ENCODE measurements at places on chromosomes 7 and 10. TPM values are rescaled to one million over a fixed set of nuclear protein-coding genes. Genes with fewer than 3 reads are reported as not detected.

The STK31 gene
- 0.08 TPM for total RNA-seq

The GRM8 gene
- not detected for total RNA-seq

The AVPI1 gene
- 0.99 TPM for total RNA-seq

The PLXDC2 gene
- not detected for total RNA-seq

The SEMA4G gene
- total RNA-seq = 2.0 TPM

The MKI67 gene
- total RNA-seq = 229 TPM

The RGR gene
- not detected for total RNA-seq

The ENTPD1 gene
- total RNA-seq = 1.3 TPM

The CYP3A4 gene
- not detected for total RNA-seq

The SUGCT gene
- total RNA-seq = 0.15 TPM

The NKX1-2 gene
- not detected for total RNA-seq

The SPDYE6 gene
- total RNA-seq = not detected

The POLD2 gene
- 91.0 TPM for total RNA-seq

The FAM221A gene
- total RNA-seq = 6.6 TPM

The GJD4 gene
- total RNA-seq = not detected

The PLPP4 gene
- total RNA-seq = not detected

The COMTD1 gene
- 41.6 TPM for total RNA-seq
